ENCODE measurements at places on chromosomes 5 and 9. TPM values are rescaled to one million over a fixed set of nuclear protein-coding genes. Genes with fewer than 3 reads are reported as not detected.

GRCh38 chr9:134551176-134551575 lies 90.4 kb upstream of the COL5A1 start:
- H3K27ac ChIP-seq = no peak overlapping the region
- no peaks in the 10 kb centered on the region for H3K27me3 ChIP-seq
- no peaks in the 10 kb centered on the region for H3K36me3 ChIP-seq

GRCh38 chr5:84438456-84438855 lies 53.8 kb upstream of the EDIL3 start:
- H3K4me3 ChIP-seq = no peak overlapping the region
- H3K36me3 ChIP-seq = no peaks in the 10 kb centered on the region
- DNase-seq = no peak
- H3K27me3 ChIP-seq = no peaks in the 10 kb centered on the region

GRCh38 chr5:143128412-143129071 lies 274.9 kb downstream of the NR3C1 start:
- H3K4me1 ChIP-seq = peaks cover 10% of the 10 kb centered on the region

- H3K4me1 ChIP-seq = no peaks in the 10 kb centered on the region
- no peaks in the 10 kb centered on the region for H3K36me3 ChIP-seq
- H3K27me3 ChIP-seq = no peaks in the 10 kb centered on the region
- no peak overlapping the region for H3K4me3 ChIP-seq
- H3K27ac ChIP-seq = no peak overlapping the region
Measured at GRCh38 chr9:100785946-100786345, 208.1 kb downstream of the CAVIN4 start.

DNA sequence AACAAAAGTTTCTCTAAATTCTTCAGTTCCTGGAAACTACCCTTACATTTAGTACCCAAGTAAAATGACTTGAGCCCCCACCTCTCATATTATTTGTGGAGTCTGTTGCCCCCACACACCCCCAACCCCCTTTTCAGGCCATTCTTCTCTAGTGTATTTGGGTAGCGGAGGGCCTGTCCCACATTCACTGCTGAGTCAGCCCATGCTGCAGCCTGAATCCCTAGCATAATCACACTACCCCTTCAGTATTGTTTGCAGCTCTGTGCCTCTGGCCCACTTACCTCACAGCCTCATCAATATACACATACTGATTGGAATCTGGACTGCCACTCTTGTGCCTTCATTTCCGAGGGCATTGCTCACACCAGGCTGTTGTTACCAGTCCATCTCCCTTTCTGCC lies 26.8 kb downstream of the RGS7BP start:
- no peak for DNase-seq
- H3K27me3 ChIP-seq = no peaks in the 10 kb centered on the region
- H3K4me3 ChIP-seq = no peak overlapping the region
- no peak overlapping the region for H3K27ac ChIP-seq
- peaks cover 7% of the 10 kb centered on the region for H3K4me1 ChIP-seq

DNA sequence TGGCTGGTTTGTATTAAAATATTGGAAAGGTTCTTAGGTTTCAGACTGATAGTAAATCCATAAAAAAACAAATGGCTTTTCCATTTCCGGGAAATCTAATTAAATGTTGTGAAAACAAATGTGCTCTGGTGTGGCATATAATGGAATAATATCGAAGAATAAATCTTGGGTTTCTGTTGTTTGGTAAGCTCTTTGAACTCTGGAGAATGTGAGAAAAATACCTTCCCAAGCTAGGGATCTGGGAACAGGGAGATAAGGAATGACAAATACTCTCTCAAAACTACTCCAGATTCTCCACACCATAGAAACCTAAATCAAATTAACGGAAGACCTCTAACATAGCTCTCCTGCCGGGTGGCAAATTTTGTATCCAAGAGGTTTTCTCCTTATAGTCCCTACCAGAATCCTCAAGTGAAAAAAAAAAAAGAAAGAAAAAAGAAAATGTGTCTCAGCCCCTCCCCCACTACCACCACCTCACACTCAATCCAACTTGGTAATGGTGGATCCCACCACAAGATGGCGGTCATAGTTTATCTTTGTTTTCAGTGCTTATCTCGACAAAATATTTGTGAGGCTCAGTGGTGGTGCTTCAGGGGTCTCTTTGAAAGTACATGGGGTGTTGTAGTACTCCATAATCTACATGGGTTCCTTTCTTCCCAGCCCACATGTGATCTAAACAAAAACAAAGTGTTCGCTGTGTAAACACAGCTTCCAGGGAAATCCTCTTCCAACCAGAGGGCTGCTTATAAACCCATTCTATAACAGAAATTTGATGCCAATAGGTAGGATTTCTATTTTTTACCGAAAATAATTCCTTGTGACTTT lies 54.5 kb upstream of the FST start:
- no peak overlapping the region for H3K27ac ChIP-seq
- H3K4me1 ChIP-seq = no peaks in the 10 kb centered on the region
- H3K4me3 ChIP-seq = no peak overlapping the region
- no peaks in the 10 kb centered on the region for H3K27me3 ChIP-seq
- DNase-seq = peak; percentile 18
- H3K36me3 ChIP-seq = no peaks in the 10 kb centered on the region

DNA sequence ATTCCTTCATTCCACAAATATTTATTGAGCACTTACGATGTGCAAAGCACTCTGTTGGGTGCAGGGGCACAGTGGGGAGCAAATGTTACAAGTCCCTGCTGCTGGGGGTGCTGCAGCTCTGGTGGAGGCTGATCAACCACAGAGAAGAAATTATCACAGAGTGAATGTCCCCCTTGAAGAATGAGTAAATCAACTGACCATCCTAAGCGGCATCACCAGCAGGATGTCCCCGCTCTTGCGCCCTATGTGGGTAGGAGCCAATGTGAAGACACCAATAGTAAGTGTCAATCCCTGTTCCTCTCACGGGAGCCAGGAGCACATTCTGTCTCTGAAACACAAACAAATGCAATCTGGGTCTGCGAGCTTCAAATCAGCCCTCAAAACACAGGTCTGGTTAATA lies 47.4 kb upstream of the TBC1D9B start:
- no peak overlapping the region for H3K27ac ChIP-seq
- DNase-seq = no peak
- no peaks in the 10 kb centered on the region for H3K36me3 ChIP-seq
- no peak overlapping the region for H3K4me3 ChIP-seq
- H3K27me3 ChIP-seq = no peaks in the 10 kb centered on the region
- no peaks in the 10 kb centered on the region for H3K4me1 ChIP-seq

GRCh38 chr5:103589357-103589756 lies 26.8 kb upstream of the NUDT12 start:
- no peaks in the 10 kb centered on the region for H3K27me3 ChIP-seq
- H3K4me1 ChIP-seq = no peaks in the 10 kb centered on the region
- DNase-seq = no peak
- no peak overlapping the region for H3K4me3 ChIP-seq
- H3K27ac ChIP-seq = no peak overlapping the region

DNA sequence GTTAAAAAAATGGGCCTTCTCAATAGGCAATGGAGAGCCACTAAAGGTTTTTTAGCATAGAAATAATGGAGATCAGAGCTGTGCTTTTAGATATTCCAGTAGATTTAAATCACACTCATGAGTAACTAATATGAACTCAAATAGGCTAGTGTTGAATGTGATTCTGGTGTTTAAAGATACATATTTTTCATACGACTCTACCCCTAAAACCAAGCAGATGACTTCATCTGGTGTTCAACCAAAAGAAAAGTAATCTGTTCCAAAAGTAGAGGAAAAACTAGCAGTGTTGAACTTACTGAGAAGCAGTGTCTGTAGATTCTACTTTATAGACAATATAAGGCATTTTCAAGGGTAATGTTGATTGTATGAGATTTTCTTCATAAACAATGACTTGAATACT lies 138.1 kb downstream of the TSSK1B start:
- H3K27ac ChIP-seq = no peak overlapping the region
- no peak for DNase-seq
- no peaks in the 10 kb centered on the region for H3K27me3 ChIP-seq
- H3K4me1 ChIP-seq = peaks cover 6% of the 10 kb centered on the region

DNA sequence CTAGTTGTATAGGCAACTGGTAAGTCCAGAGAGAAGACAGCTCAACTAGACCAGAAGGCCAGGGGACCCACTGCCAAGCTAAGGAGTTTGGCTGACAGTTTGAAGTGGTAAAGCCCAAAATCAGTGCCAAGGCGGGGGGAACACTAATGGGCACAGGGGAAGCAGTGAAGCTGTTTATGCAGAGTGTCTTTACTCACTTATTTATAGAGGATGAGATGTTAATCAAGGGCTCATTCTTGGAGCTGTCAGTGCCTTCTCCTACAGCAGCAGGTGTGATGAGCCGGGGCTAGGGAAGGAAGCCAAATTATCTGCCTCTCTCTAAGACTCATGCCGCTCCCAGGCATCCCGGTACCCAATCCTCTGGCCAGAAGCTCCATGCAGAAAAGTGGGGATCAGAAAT lies 75.2 kb upstream of the GALNT10 start:
- H3K27ac ChIP-seq = no peak overlapping the region
- H3K4me3 ChIP-seq = no peak overlapping the region
- no peaks in the 10 kb centered on the region for H3K36me3 ChIP-seq
- H3K4me1 ChIP-seq = no peaks in the 10 kb centered on the region
- H3K27me3 ChIP-seq = no peaks in the 10 kb centered on the region

DNA sequence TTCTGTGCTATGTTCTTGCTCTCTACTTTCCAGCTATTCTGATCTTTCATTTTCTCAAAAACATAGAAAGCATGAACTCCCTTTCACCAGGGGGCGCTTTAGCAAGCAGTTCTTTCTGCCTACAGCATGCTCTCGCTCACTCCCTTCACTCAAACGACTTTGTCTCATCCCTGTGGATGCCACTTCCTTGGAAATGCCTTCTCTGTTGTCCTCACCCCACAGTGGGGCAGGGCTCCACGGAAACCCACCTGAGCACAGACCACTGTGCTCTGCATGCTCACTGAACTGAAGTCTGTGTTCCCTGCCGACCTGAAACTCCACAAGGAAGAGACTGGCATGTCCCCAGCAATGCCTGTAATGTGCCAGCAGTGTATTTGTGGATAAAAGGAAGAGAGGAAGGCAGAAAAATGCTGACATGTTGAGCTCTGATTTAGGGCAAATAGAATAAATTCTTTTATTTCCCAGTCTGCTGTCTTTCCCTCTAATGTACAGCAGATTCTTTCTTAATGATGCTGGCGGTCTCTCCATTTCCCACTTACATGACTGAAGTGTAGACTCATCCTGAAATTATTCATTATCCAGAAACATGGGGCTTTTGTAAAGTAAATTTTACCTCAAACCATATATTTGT lies 4.9 kb upstream of the ROR2 start:
- no peak overlapping the region for H3K4me3 ChIP-seq
- no peak overlapping the region for H3K27ac ChIP-seq
- H3K4me1 ChIP-seq = no peaks in the 10 kb centered on the region
- H3K27me3 ChIP-seq = no peaks in the 10 kb centered on the region

CCL27 gene
- 1.4 TPM for polyA plus RNA-seq

SLC1A1 gene
- 1.2 TPM for polyA plus RNA-seq

SOHLH1 gene
- polyA plus RNA-seq = 18.7 TPM

C5orf47 gene
- polyA plus RNA-seq = 29.0 TPM

SEMA5A gene
- polyA plus RNA-seq = 12.8 TPM

SYK gene
- polyA plus RNA-seq = 22.0 TPM

RALGPS1 gene
- 35.9 TPM for polyA plus RNA-seq

PDE6A gene
- polyA plus RNA-seq = 2.9 TPM

PCDHB11 gene
- polyA plus RNA-seq = 0.63 TPM

PLCXD3 gene
- polyA plus RNA-seq = 0.78 TPM

SPATA9 gene
- 36.9 TPM for polyA plus RNA-seq

NEURL1B gene
- polyA plus RNA-seq = 17.1 TPM
